Esophagus mucosa (tissue), 1 donor: ENCODE measurements at places on chromosomes 2 and 18. TPM values are rescaled to one million over a fixed set of nuclear protein-coding genes. Genes with fewer than 3 reads are reported as not detected.

- no peak for ATAC-seq
Measured at GRCh38 chr2:39407516-39408296, 29.4 kb downstream of the MAP4K3 start.

DNA sequence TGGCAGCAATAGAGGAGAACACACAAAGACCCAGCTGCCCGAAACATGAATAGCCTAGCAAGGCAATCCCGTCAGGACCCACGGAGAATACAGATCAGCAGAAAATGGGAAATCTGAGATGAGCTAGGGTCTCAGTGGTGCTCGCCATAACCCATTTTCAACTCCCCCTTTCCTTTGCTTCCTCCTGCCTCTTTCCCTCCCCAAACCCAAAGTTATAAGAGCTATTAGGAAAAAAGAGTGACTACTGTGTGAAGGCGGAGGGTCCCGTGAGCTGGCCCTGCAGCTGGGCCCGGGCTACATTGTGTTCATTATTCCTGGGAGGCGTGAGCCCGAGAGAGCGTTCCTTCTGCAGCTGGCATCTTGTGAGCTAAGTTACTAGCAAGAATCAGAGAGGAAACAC lies 118.4 kb downstream of the PID1 start:
- no peak for ATAC-seq

GRCh38 chr2:159773426-159773825 lies 24.6 kb downstream of the CD302 start:
- ATAC-seq = no peak

DNA sequence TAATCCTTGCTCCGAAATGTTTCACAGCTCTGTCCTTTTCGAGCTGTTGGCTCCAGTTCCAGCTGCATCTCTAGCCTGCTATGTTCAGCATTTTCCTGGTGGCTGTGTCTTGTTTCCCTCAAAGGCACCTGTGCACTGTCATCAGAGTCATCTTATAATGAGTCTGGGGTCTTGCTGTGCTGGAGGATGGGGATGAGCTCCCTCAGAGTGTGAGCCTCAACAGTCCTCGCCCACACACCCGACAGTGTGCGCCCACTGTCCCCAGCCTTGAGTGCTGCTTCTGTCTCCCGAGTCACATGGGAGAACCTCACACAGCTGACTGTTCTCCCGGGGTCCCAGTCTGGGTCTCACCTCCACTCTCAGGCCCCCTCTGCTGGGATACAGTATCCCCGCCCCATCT lies 25.4 kb downstream of the SPP2 start:
- no peak for ATAC-seq

Gene KCNIP3
- total RNA-seq = 0.96 TPM
